RCC 7860 (cell line): ENCODE measurements at places on chromosomes 4 and X.

- DNase-seq, result no peak
Measured at GRCh38 chr4:176805155-176805554, 12.4 kb upstream of the VEGFC start.

GRCh38 chrX:136162827-136163570 is 15.7 kb downstream of the FHL1 start:
- DNase-seq, result peak; percentile 12

DNA sequence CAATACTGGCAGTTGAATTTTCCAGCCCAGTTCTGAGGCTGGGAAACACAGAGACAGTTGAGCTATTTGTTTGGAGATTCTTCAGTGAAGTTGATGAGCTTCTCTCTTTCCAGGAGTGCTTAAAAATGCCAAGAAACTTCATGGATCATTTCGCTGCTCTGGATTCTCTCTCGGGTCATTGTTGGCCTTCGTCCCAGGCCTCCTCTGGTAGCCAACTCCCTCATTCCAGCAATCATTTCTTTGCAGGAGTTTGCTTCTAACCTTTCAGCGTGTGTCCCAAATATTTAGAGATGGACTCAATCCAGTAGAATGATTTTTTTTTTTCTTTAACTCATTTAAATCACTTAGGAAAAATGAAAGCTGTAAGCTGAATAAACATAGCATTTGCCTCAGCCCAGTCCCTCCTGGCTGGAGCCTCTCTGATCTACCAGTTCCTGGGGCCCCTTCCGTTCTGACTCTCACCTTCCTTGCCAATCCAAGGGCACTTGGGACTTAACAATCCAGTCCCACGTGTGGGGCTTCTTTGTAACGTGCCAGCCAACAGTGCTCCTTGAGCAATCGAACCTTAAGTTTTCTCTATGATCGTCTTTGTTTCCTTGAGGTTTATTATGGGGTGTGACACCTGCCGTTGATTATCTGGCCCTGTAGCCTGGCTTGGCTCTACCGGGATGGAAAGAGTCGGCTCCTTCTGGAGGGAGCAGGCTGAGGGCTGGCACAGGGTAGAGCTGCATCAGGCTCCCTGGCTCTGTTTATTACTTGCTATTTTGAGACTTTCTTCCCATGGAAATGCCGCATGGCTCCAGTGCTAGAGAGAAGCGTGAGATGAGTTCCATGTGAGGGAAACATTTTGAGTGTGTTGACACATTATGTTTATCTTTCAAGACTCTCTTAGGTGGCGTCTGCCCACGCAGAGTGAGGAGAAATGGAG is 80.4 kb upstream of the GPC4 start:
- no peak for DNase-seq

DNA sequence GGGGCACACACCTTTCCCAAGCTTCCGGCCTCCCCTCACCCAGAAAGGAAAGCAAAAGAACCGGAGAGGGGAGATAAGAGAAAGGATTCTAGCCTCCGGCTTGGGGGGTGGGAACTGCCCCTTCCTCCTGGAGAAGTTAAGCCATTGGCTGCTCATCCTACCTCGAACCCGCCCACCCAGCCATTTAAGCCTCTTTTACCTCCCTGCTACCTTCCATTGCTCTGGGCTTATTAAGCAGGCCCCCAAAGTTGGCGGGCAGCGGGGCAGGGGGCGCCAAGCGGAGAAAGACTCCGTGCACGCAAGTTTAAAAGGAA is 2.3 kb downstream of the MAML3 start:
- DNase-seq, result peak; percentile 31

DNA sequence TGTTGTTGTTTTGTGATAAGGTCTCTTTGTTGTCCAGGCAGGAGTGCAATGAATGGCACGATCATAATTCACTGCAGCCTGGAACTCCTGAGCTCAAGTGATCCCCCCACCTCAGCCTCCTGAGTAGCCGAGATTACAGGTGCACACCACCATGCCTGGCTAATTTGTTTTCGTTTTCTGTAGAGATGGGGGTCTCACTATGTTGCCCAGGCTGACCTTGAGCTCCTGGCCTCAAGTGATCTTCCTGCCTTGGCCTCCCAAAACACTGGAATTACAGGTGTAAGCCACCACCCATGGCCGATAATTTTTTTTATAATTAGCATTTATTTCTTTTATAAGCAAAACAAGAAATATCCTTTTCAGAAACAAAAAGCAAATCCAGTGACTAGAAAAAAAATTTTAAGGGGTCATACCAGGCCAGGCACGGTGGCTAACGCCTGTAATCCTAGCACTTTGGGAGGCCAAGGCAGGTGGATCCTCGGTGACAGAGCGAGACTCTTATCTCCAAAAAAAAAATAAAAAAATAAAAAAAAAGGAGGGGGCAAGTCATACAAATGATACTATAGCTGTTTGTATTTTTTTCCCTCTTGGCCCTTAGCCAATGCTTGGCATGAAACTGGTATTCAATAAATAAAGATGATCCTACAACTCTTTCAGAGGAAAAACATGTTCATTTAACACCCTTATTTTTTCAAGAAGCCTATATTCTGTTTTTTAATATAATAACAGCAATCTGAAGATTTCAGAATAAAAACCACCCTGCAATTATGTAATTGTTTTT is 3.4 kb downstream of the PLAC8 start:
- DNase-seq, result no peak
